ENCODE measurements at places on chromosomes 2 and 18.

GRCh38 chr2:108938077-108938710 lies 50.8 kb downstream of the EDAR start:
- DNase-seq, result no peak

- DNase-seq, result no peak
These were observed 312.2 kb downstream of the SLC4A3 start for GRCh38 chr2:219939647-219940046.

DNA sequence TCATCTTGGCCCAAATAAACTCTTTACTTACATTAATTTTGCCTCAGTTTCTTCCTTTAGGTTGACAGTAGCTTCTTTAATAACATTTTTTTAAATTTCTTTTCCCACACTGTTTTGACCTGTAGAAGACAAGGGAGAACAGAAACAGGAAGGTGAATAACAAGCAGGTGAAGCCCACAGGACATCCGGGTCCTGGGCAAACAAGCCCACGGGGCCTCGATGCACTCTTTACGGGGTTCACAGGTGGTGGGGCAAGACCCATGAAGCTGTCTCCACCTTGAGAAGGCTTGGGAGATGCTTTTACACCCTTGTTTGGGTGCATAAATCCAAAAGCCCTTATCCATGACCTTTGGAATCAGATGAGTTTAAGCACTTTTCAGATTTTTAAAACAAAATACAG lies 301.0 kb upstream of the MGAT5 start:
- no peak for DNase-seq

DNA sequence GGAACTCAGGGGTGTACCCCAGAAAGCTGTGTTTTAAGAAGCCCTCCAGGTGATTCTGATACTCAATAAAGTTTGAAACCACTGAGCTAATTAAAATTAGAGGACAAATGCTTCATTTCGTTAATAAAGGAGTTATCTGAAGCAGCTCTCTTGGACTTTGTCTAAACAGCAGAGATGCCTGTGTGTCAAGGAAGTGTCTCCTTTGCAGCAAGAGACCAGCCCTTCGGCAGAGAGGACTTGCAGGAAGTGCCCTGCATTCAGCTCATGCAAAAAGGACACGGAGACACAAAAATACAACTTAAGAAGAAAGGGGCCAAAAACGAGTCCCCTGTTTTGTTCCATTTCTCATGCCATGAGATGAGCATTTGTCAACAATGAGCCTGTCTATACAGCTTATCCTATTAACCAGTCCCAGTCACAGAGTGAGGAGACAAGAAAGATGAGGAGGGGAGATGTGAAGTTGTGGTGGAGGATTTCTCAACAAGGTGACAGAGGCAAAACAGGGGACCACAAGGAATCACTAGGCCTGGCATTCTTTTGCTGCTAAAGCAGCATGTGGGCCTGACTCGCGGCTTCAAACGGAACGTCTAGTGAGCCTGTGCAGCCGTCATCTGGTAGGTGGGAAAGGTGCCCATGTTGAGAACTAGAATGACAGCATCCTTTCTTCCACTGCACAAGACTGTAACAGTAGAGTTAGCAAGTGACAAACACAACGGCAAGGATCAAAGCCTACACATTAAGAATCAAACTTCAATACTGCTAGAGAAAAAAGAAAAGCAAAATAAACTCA lies 152.3 kb downstream of the ANTXR1 start:
- no peak for DNase-seq

GRCh38 chr2:64141674-64142405 lies 2.4 kb downstream of the PELI1 start:
- DNase-seq, result peak; percentile 13

- DNase-seq, result peak; percentile 40
These were observed 673 bp downstream of the CENPO start for GRCh38 chr2:24793761-24794435.

- no peak for DNase-seq
These were observed 3.3 kb upstream of the HOXD13 start for GRCh38 chr2:176088937-176089842.

GRCh38 chr2:241344925-241345651 lies 11.0 kb upstream of the FARP2 start:
- peak; percentile 17 for DNase-seq

- DNase-seq, result no peak
These were observed 4.2 kb downstream of the LRRTM1 start for GRCh38 chr2:80300346-80300745.

- DNase-seq, result no peak
These were observed 87.8 kb upstream of the UPP2 start for GRCh38 chr2:158013891-158014290.

DNA sequence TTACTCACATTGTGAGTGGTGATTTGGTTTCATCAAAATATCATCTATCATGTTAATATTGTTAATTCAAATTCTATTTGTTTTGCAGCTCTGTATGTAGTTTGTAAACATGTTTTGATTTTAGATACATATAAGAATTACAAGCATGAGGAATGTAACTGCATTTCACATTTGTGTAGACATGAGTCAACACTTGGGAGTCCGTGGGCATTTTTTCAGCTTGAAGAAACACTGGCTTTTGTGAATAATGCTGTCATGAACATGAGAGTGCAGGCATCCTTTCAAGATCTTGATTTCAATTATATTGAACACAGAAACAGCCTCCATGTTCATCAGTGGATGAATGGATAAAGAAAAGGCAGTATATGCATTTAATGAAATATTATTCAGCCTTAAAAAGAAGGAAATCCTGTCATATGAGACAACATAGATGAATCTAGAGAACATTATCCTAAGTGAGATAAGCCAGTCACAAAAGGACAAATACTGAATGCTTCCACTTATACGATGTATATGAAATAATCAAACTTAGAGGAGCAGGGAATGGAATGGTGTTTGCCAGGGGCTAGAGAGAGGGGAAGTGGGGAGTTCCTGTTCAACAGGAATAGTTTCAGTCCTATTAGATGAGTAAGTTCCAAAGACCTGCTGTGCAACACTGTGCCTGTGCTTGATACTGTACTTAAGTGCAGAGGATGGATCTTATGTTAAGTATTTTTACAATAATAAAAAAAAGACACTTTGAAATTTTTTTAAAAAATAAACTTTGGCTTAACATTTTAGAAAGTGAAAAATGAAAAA lies 194.9 kb downstream of the LRATD1 start:
- DNase-seq, result no peak

DNA sequence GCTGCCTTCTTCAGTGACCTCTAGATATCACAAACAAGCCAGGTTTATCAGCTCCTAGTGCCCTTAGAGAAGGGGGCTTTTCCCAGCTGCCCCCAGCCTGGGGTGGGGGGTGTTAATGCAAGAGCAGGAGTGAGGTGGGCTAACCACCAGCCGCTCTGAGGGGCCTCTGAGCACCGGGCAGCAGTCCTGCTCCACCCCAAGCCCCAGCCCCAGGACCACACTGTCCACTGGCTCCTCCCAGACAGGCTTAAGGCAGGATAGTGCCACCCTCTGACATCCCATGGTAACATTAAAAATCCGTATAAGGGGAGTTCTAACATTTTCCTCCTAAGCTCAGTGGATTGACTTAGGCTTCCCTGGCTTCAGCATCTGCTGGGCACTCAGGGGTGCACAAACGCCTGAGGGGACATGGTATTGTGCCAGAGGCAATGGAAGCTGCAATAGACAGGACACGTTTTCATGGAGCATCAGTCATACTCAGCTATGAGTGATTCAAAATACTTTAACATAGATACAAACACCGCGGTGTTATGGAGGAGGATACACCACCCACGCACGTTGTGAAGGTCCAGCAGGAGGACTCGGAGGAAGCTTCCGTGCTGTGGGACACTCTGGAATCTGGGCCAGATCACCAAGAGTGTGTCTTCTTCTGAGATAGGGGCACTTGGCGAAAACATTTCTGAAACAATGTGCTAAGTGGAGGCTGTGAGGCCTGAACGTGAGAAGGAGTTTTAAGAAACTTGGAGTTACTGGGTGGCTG lies 112.7 kb upstream of the EPC2 start:
- DNase-seq, result no peak

Measured in fibroblast of gingiva (primary cell).